Airway epithelial cell (primary cell): ENCODE measurements at places on chromosomes 11 and 22. TPM values are rescaled to one million over a fixed set of nuclear protein-coding genes. Genes with fewer than 3 reads are reported as not detected.

The NDUFS3 gene
- total RNA-seq: 92.2 and 107 TPM in 2 replicates

The LMO1 gene
- not detected in 2 replicates for total RNA-seq

The IGLL1 gene
- not detected in 2 replicates for total RNA-seq

The PAMR1 gene
- 3.8 and 4.5 TPM in 2 replicates for total RNA-seq

The SMTNL1 gene
- total RNA-seq: not detected in 2 replicates
